ENCODE measurements at places on chromosomes 2 and 18.

- DNase-seq = no peak
These were observed 15.3 kb upstream of the ALLC start for GRCh38 chr2:3642521-3643215.

- no peak for DNase-seq
These were observed 68.6 kb downstream of the ZBTB7C start for GRCh38 chr18:48340560-48340959.

- DNase-seq = no peak
These were observed 283.2 kb upstream of the MEX3C start for GRCh38 chr18:51480407-51481261.

GRCh38 chr2:181998891-181999654, 13.4 kb downstream of the PPP1R1C start:
- no peak for DNase-seq

DNA sequence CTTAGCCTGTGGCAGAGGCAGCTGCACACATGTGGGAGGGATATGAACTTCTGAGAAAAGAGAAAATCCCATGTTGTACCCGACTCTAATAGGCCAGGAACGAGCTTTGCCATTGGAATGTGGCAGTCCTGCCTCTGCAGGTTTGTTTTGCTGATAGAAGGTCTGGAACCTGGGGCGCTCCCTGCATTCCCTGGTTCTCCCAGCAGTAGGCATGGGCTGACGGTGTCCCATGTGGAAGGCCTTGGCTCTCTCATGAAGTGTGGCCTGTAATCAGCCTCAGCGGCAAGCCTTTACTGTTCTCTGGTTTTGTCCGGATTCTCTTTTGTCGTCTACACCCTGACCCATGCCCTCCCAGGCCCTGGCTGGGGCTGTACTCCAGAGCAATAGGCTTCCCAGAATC, 72.3 kb downstream of the KIF5C start:
- DNase-seq = no peak

GRCh38 chr2:151157000-151157735, 104.5 kb downstream of the RBM43 start:
- DNase-seq = no peak

- no peak for DNase-seq
These were observed 55.5 kb upstream of the ZDBF2 start for GRCh38 chr2:206218796-206219499.

DNA sequence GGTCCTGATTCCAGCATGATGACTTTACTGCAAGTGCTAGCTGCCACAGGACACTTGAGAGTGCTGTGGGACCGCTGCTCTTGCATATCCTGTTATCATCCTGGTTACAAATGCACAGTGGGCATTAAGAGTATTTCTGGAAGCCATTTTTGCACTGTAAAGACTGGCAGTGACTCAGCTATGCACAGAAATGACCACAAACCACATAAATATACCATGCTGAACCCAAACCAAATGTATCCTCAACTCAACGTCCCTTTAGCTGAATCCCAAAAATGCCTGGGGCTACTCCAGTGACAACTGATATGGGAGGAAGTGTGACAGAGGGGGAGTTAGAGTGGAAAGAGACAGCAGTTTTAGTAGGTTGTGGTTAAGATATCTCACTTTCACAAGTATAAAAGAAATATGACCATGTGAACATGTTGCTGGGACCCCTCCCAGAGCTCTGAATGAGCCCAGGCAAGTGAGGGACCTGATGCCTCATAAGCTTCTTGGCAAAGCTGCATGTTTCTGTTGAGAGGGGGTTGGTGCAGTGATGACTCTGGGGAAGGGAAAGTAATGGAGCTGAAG, 37.3 kb downstream of the RHBDD1 start:
- DNase-seq = no peak

DNA sequence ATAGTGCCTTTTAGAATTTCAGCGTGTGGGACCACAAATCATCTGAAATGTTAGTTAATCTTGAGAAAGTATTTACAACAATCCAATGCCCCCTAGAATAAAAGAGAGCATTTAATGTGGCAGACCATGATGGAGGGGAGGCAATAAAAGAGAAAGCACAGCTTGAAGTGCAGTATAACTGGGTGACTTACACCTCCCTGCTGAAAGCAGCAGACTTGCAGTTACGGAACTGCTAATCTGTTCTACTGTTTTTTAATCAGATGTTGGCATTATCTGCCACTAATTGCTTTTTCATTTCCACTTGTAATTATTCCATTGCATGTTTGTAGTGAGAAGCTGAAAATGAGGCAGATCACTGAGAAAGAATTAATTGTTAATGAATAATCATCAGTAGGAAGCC, 130.5 kb upstream of the ITGA4 start:
- DNase-seq = no peak

- no peak for DNase-seq
These were observed 126.5 kb upstream of the ITGA6 start for GRCh38 chr2:172300851-172301250.

DNA sequence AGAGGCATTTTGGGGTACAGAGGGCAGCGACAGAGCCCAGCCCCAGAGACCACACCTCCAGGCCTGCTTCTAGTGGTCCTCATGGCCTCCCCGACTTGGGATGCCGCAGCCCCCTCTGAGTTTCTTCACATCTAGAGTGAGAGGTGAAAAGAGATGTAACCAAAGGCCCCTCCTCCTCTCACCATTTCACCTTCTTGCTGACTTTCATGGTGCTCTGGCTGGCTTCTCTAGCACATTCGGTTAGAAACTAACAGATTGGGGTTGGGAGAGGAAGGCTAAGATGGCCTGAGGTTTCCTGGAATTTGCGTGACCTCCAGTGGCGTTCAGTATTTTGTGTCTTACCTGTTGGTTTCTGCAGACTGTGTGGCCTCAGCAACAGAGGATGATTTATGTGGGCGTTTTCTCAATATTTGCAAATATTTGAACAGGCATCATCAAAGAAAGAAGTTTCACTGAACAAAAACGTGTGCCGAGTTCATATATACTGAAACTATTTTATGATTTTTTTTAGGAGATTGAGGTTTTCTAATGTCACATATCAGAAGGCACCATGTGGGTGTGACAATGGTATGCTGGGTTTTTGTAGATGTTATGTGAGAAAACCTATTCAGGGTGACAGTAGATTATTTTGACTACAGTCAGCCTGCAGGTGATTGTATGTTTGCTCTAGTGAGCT, 69.9 kb upstream of the BCL2L11 start:
- DNase-seq = no peak

DNA sequence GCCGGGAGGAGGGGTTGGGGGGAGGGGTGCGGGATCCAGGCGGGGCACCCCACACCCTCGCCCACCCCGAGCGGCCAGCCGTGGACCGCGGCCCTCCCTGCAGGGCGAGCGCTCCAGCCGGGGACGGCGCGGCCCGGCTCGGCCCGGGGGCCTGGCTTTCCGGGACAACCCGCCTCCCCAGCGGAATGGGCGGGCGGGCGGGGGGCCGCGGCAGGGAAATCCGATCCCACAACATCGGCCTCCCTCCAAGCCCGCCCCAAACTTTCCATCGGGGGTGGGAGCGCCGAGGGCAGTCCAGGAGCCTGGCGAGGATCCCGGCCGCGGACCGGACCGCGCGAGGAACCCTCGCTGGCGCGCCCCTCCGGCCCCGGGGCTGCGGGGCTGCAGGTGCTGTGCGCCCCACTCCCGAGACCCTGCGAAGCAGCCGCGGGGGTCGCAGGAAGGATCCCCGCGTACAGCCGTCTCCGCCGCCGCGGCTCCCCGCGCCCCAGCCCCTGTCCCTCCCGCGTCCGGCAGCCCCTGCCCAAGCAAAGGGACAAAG, 529 bp downstream of the SEMA4C start:
- no peak for DNase-seq

DNA sequence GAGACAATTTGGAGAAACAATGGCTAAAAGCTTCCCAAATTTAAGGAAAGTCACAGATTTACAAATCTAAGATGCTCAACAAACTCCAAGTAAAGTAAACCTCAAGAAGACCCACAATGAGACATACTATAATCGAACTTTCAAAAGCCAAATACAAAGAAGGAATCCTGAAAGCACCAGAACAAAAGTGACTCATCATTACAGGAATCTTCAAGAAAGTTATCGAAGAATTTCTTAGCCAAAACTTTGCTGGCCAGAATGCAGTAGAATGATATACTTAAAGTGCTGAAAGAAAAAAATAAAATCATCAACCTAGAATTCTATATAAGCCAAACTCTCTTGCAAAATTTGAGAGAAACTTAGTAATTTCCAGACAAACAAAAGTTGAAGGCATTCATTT, 106.5 kb upstream of the TMEM200C start:
- DNase-seq = no peak

GRCh38 chr2:131584380-131584779, 56.7 kb downstream of the CCDC74A start:
- DNase-seq = no peak

DNA sequence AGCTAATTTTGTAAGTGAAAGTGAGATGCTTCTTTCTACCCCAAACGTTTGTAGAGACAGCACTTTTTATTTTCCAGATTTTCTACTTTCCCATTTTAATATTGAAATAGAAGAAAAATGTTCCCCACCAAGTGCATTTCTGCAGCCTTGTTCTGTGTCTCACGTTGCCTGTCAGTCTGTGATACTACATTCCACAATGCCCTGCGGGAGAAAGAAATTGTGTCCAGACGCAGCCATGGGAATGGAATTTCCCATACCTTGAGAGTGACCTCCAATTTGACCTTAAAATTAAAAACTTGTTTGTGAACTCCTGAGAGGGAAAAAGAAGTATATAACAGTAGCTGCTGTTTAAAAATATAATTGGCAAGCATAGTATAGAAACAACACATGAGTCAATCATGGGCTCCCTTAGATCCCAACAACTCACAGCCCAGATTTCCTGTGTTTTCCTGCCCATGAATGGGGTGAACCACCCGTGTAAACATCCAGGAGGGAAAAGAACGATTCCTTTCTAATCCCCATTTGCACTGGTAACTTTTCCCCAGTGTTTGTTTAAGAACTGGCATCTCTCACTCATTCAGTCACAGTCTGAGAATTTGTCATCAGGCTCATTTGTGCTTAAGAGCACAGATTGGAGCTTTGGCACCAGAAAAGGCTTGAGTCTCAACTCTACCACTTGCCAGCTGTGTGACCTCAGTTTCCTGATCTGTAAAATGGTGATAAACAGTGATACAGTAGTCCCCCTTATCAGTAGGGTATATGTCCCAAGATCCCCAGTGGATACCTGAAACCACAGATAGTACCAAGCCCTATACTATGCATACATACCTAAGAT, 166.1 kb upstream of the ZNF521 start:
- DNase-seq = no peak

GRCh38 chr2:109662889-109663288, 48.7 kb downstream of the SOWAHC start:
- no peak for DNase-seq

- no peak for DNase-seq
These were observed 247.4 kb upstream of the CHAC2 start for GRCh38 chr2:53519918-53520841.

- no peak for DNase-seq
These were observed 23.9 kb downstream of the RBMS1 start for GRCh38 chr2:160469621-160470204.

- DNase-seq = no peak
These were observed 329.3 kb downstream of the C1D start for GRCh38 chr2:67733517-67733916.

GRCh38 chr18:25921677-25922421, 168.6 kb downstream of the SS18 start:
- no peak for DNase-seq

DNA sequence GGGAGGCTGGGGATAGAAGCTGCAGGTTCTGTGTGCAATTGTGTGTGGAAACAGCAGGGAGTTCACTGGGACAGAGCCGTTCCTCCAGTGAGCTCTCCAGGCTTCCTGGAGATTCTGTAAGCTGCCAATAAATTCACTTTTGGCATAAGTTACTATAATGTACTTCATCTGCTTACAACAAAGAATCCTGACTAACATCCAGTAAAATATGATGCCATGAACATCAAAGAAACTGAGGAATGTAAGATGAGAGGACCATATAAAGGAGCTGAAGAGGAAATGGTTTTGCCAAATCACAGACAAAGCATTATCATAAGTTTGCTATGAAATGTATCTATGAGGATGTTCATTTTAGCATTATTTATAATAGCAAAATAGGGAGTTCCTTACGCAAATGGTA, 175.3 kb downstream of the KCNE4 start:
- no peak for DNase-seq

- no peak for DNase-seq
These were observed 15.9 kb downstream of the CPO start for GRCh38 chr2:206955253-206955652.

DNA sequence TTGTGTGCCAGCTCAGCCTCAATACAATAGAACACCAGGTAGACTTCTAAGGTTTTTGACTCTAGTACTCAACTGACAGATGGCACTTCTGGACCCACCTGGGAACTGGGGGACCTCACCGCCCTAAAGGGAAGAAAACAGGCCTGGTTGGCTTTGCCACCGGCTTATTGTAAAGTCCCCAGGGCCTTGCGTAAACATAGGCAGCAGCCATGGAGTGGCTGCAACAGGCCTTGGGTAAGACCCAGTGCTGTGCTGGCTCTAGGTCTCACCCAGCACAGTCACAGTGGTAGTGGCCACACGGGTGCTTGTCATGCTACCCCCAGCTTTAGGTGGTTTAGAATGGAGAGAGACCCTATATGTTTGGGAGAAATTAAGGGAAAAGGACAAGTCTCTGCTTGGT, 230.7 kb upstream of the SESTD1 start:
- no peak for DNase-seq

DNA sequence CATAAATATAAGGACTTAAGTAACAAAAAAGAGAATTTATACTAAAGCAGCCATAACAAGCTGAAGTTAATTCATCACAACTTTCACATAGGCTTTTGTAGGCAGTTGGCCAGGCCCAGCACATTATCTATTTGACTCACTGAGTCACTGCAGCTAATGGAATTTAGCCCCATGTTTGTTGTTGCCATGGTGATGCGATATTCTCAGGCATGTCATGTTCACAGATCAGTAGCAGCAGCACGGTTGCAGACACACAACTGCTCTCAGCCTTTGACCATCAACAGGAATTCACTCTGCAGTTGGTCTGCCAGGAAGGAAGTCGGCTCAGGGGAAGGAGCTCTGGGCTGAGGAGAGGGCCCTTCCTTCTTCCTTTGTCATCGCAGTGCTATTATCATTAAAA, 639.8 kb downstream of the TMEM182 start:
- no peak for DNase-seq

- DNase-seq = no peak
These were observed 848 bp downstream of the VRK2 start for GRCh38 chr2:58047373-58047935.

GRCh38 chr2:188580738-188581137, 289.1 kb downstream of the GULP1 start:
- no peak for DNase-seq

DNA sequence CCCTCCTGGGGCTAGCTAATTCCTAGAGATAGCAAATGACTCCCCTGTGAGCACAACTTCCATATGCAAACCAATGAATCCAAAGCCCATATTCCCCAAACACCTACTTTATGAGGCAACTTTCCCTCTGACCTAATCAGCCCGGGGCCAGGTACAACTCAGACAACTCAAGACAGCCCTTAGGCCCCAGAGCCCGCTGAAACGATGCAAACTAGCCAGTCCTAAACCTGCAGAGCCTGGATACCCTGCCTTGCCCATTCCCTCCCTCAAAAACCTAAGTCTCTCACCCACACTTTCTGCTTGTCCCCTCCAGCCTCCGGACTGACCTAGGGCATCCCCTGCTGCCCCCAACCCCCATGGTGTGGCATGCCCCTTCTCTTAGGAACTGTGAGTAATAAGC, 142.8 kb downstream of the ACTR3 start:
- no peak for DNase-seq
